Hepatocyte (in vitro differentiated cells): ENCODE measurements at places on chromosomes 13 and 19. TPM values are rescaled to one million over a fixed set of nuclear protein-coding genes. Genes with fewer than 3 reads are reported as not detected.

Gene CD209
- not detected in 2 replicates for total RNA-seq

Gene TTC9B
- not detected in 2 replicates for total RNA-seq

Gene IZUMO1
- total RNA-seq: 0.40 and 0.57 TPM in 2 replicates

Gene SIGLEC10
- 1.0 and 1.6 TPM in 2 replicates for total RNA-seq

Gene CFD
- 3.3 and 9.0 TPM in 2 replicates for total RNA-seq

Gene PCSK4
- 2.8 and 7.7 TPM in 2 replicates for total RNA-seq

DNA sequence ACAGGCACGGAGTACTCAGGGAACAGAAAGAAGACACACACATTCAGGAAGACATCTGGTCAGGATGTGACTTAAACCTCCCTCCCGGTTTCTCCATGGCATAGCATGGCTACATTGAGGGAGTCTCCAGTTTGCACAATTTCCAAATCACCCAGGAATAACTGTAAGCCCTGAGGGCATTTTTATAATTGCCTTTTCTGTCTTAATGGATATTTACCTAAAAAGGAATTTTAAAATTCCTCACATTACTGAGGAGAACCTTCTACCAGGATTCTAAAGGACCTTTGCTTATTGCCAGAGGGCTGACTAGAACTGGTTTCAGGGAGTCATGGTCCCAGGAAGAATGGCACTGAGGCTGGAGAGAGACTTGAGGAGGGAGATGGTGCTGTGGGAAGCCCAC is 21.4 kb downstream of the PEG3 start:
- no peak overlapping the region for H3K4me3 ChIP-seq
- H3K36me3 ChIP-seq: no peaks in the 10 kb centered on the region
- DNase-seq: no peak

DNA sequence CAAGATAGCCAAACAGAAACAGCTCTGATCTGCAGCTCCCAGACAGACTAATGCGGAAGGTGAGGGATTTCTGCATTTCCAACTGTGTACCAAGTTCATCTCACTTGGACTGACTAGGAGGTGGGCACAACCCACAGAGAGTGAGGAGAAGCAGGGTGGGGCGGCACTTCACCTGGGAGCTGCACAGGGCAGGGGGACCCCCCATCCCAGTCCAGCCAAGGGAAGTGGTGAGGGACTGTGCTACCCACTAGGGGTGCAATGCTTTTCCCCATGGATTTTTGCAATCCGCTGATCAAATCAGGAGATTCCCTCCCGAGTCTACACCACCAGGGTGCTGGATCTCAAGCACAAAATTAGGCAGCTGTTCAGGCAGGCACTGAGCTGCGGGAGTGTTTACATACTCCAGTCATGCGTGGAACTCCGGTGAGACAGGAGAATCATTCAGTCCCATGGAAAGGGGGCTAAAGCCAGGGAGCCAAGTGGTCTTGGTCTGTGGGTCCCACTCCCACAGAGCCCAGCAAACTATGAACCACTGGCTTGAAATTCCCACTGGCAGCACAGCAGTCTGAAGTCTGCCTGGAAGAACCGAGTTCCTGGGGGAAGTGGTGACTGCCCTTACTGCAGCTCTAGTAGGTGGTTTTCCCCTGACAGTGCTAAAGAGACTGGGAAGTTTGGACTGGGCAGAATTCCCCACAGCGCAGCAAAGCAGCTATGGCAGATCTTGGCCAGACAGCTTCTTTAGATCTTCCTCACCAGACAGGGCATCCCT is 85.1 kb upstream of the UFM1 start:
- DNase-seq: no peak
- H3K4me1 ChIP-seq: no peaks in the 10 kb centered on the region
- H3K4me3 ChIP-seq: no peak overlapping the region
- H3K27me3 ChIP-seq: no peaks in the 10 kb centered on the region
- no peaks in the 10 kb centered on the region for H3K36me3 ChIP-seq

GRCh38 chr13:91145571-91146205 is 201.8 kb upstream of the MIR17HG start:
- H3K36me3 ChIP-seq: no peaks in the 10 kb centered on the region
- no peak overlapping the region for H3K4me3 ChIP-seq
- peaks cover 4% of the 10 kb centered on the region for H3K4me1 ChIP-seq
- no peaks in the 10 kb centered on the region for H3K27me3 ChIP-seq

GRCh38 chr13:40974460-40975407 is 44.4 kb downstream of the ELF1 start:
- H3K4me1 ChIP-seq: peaks cover 52% of the 10 kb centered on the region
- H3K4me3 ChIP-seq: no peak overlapping the region
- no peaks in the 10 kb centered on the region for H3K27me3 ChIP-seq
- H3K27ac ChIP-seq: peak overlapping the region; percentile 89
- H3K36me3 ChIP-seq: no peaks in the 10 kb centered on the region
- DNase-seq: peak; percentile 58

DNA sequence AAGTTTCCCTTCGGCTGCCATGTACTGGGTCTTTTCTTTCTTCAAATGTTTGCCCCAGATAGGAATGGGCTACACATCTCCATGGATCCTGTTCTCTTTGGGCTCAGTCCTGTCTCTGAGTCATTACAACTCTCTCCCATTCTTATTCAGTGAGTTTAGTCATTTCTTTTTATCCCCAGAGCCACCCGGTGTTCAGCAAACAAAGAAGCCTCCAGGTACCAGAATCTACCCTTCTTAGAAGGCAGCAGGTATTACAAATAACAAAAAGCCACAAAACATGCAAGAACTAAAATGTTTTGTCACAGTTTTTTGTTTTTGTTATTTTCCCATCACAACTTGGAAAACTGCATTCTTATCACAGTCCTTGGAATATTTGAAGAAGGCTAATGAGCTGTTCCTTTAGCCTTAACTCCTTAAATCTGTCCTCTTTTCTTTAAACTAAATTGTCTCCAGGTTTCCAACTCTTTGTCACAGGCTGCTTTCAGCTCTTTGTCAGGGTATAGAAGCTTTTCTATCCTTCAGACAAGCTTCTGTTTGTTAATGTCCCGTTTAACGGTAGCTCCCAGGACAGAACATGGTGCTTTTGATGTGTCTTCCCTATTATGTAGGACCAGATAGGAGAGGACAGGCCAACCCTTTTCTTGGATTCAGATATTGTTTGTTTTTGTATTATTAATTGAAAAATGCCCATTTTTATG is 215.5 kb upstream of the HTR2A start:
- no peaks in the 10 kb centered on the region for H3K27me3 ChIP-seq
- no peak overlapping the region for H3K4me3 ChIP-seq

DNA sequence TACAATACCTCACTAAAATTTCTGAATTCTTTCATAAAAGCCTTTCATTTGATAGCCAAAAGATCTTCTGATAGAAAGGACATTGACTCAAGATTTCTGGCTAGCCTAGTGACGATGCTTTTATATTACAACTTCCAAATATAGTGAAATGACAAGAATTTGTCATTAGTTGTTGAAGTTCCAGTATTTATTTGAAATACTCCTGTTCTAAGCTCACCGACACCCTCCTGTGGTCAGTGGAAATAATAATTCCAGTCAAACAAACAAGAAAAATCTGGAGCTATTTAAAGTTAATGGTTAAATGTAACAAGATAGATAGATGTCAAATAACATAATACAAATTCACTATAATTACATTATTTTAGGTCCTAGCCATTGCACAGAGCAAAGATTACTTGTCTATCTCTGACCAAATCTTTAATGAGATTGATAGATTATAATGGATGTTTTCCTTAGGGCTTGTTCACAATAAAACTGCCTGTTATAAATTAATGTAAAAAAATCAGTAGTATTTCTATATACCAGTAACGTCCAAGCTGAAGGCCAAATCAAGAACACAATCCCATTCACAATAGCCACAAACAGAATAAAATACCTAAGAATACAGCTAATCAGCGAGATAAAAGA is 195.5 kb downstream of the RGCC start:
- H3K36me3 ChIP-seq: no peaks in the 10 kb centered on the region
- no peaks in the 10 kb centered on the region for H3K27me3 ChIP-seq
- H3K4me3 ChIP-seq: no peak overlapping the region
- peaks cover 4% of the 10 kb centered on the region for H3K4me1 ChIP-seq
- DNase-seq: peak; percentile 62

GRCh38 chr13:54078271-54078870 is 1049.8 kb downstream of the OLFM4 start:
- H3K27ac ChIP-seq: no peak overlapping the region
- no peaks in the 10 kb centered on the region for H3K27me3 ChIP-seq
- H3K4me3 ChIP-seq: no peak overlapping the region
- no peaks in the 10 kb centered on the region for H3K4me1 ChIP-seq

DNA sequence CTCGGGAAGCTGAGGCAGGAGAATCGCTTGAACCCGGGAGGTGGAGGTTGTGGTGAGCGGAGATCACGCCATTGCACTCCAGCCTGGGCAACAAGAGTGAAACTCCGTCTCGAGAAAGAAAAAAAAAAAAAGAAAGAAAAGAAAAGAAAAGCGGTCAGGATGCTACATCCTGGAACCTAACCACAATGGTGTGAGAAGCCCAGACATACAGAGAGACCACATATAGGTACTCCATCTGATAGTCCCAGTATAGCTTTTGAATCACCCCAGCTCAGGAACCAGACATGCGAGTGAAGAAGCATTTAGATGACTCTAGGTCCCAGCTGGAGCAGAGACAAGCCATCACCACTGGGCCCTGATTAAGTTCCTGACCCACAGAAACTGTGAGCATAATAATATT is 3.2 kb downstream of the IFNL1 start:
- no peak for DNase-seq
- no peaks in the 10 kb centered on the region for H3K36me3 ChIP-seq
- no peak overlapping the region for H3K27ac ChIP-seq
- H3K27me3 ChIP-seq: no peaks in the 10 kb centered on the region

DNA sequence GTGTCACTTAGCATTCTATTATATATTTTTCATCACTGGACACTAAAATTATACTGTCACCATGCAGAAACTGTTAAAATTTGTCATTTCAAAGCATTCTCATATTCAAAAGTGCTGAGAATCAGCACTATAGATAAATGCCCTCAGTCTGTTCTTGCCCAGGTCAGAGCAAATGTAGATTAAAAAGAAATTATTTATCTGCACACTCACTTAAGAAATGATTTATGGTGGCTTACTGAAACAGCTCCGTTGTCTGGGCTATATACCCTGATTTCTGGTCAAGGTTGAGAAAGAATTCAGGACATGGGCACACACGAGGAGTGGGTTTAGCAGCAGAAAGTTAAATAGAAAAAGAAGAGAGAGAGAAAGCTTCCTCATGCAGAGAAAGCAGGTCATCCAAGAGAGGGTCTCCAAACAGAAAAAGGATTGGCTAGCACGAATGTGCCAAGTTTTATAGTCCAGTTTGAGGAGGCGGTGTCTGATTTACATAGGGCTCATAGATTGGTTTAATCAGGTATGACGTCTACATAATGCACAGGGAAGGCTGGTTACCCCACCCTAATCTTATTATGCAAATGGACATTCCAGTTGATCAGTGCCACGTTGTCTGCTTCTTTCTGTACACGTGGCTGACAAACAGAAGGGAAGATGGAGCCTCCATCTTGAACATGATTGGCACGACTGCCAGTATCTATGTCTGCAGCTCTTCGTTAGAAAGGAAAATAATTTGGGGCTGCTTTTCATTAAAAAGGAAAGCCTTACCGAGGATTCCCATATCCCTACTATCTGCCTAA is 47.3 kb upstream of the N4BP2L1 start:
- no peaks in the 10 kb centered on the region for H3K36me3 ChIP-seq
- H3K27me3 ChIP-seq: no peaks in the 10 kb centered on the region
- DNase-seq: no peak

DNA sequence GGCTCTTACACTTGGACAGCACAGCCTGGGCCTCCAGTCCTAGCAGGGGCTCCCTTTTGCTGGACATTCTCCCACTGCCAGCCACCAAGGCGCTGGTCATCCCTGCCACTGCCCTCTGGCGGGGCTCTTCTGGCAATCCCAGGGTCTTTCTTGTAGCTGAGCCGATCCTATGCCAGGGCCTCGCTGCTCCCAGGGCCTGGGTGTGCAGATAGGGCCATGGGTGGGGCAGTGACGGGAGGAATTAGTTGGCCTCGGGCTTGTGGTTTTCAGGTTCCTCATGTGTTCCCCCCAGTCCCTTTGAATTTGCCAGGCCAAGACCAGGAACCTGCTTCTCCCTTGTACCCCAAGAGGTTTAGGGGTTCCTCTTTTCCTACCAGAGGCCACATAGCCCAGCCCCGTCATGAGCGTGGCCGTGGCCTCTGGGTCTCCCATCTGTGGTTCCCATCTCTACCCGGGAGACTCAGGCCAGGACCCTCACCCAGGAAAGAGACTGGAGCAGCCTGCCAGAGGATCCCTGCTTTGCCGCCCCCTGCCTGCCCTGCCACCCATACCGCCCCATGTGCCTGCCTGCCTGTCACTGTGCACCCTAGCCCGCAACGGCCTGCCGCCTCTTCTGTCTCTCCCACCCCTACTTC is 26.2 kb downstream of the TMED1 start:
- no peaks in the 10 kb centered on the region for H3K27me3 ChIP-seq
- no peak for DNase-seq
- H3K4me1 ChIP-seq: peaks cover 9% of the 10 kb centered on the region
- H3K36me3 ChIP-seq: no peaks in the 10 kb centered on the region

DNA sequence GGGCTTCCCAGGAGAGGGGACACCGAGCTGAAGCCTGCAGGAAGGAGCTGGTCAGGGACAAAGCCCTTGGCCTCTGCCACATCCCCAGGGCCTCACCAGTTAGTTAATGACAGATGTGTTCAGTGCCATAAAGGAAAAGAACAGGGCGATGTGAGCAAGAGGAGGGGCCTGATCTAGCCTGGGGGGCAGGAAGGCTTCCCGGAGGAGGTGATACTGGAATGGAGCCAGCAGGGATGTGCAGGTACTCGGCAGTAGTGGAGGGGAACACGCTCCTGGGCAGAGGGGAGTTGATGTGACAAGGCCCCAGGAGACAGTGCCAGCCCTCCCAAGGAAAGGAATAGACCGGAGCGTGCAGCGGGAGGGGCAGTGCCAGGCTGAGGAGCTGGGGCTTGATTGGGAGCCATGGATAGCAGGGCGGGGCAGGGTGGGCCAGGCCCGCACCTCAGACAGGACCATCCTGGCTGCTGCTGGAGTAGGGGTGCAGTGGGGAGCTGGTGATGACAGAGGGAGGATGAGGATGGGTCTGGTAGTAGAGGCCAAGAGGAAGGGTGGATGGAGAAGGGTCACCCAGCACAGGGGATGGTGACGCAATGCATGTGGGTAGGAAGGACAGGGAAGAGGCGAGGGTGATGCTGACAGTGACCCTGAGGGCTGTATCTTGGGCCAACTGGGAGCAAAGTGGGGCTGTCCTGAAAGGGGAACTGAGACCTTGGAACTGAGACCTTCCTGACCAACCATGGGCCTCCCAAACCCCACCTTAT is 4.1 kb downstream of the C19orf33 start:
- H3K27ac ChIP-seq: no peak overlapping the region
- peaks cover 13% of the 10 kb centered on the region for H3K4me1 ChIP-seq
- DNase-seq: no peak
- H3K27me3 ChIP-seq: no peaks in the 10 kb centered on the region
- no peak overlapping the region for H3K4me3 ChIP-seq

GRCh38 chr19:19956434-19957075 is 55.8 kb downstream of the ZNF93 start:
- no peaks in the 10 kb centered on the region for H3K27me3 ChIP-seq
- no peaks in the 10 kb centered on the region for H3K4me1 ChIP-seq
- no peak for DNase-seq
- H3K4me3 ChIP-seq: no peak overlapping the region
- no peak overlapping the region for H3K27ac ChIP-seq

GRCh38 chr19:31900991-31901390 is 444.4 kb upstream of the ZNF507 start:
- H3K4me1 ChIP-seq: no peaks in the 10 kb centered on the region
- H3K27ac ChIP-seq: no peak overlapping the region
- H3K36me3 ChIP-seq: no peaks in the 10 kb centered on the region
- H3K27me3 ChIP-seq: no peaks in the 10 kb centered on the region

- H3K27me3 ChIP-seq: no peaks in the 10 kb centered on the region
- H3K4me3 ChIP-seq: no peak overlapping the region
- DNase-seq: no peak
- H3K4me1 ChIP-seq: peaks cover 10% of the 10 kb centered on the region
Observed at GRCh38 chr13:80215368-80215767, 125.6 kb downstream of the SPRY2 start.
